B cell (primary cell): ENCODE measurements at places on chromosomes 13 and 19. TPM values are rescaled to one million over a fixed set of nuclear protein-coding genes. Genes with fewer than 3 reads are reported as not detected.

The CAMSAP3 gene
- 0.89 and 1.0 TPM in 2 replicates for polyA plus RNA-seq

The PSG11 gene
- polyA plus RNA-seq = not detected in 2 replicates

The ZFR2 gene
- 0.36 and 0.71 TPM in 2 replicates for polyA plus RNA-seq

- no peaks in the 10 kb centered on the region for H3K27me3 ChIP-seq
- no peak overlapping the region for H3K4me3 ChIP-seq
- no peak overlapping the region for H3K27ac ChIP-seq
Observed at GRCh38 chr19:39277598-39277997, 9.4 kb downstream of the IFNL2 start.

- no peaks in the 10 kb centered on the region for H3K27me3 ChIP-seq
- no peak overlapping the region for H3K27ac ChIP-seq
- DNase-seq = no peak
- no peaks in the 10 kb centered on the region for H3K36me3 ChIP-seq
Observed at GRCh38 chr13:98310485-98311199, 133.6 kb upstream of the RNF113B start.

GRCh38 chr13:31081316-31081715, 80.4 kb downstream of the HSPH1 start:
- H3K4me1 ChIP-seq = no peaks in the 10 kb centered on the region
- H3K27me3 ChIP-seq = peaks cover 12% of the 10 kb centered on the region

DNA sequence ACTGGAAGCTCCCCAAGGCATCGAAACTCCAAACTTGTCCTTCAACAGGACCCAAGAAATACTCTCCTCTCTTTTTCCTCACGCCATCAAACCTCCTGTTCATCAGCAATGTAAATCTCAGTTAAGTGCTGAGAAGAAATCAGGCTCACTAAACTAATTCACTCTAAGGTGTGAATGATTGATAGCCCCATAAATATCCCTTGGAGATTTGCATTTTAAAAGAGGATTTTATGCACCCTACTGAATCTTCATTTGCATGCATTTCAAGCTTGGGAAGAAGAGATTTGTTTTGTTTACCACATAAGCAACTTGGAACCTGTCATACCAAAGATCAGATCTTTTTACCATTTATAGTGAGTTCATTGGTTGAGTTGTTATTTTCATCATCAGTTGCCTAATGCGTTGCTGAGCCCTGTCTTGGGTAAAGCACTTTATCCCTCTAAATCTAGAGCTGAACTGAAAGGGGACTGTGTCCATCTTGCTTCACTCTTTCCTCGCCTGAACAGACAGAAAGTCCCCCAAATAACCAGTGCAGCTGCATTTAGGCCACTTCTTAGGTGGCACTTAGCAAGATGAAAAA, 40.2 kb upstream of the GSX1 start:
- DNase-seq = no peak
- H3K36me3 ChIP-seq = no peaks in the 10 kb centered on the region
- H3K4me1 ChIP-seq = no peaks in the 10 kb centered on the region
- peaks cover 4% of the 10 kb centered on the region for H3K27me3 ChIP-seq
- H3K4me3 ChIP-seq = no peak overlapping the region
